Activated CD8-positive, alpha-beta memory T cell treated with anti-CD3 and anti-CD28 coated beads, Interleukin-2, amount 10 ng/mL, durations not matched to agents 7 days and 5 days (primary cell): ENCODE measurements at places on chromosomes 7 and 10.

- no peak overlapping the region for H3K4me3 ChIP-seq
- H3K36me3 ChIP-seq, result no peaks in the 10 kb centered on the region
- peaks cover 3% of the 10 kb centered on the region for H3K4me1 ChIP-seq
- no peak overlapping the region for H3K27ac ChIP-seq
- H3K27me3 ChIP-seq, result peaks cover 4% of the 10 kb centered on the region
- DNase-seq, result no peak
These were observed 1.4 kb downstream of the SSC4D start for GRCh38 chr7:76408121-76408560.

DNA sequence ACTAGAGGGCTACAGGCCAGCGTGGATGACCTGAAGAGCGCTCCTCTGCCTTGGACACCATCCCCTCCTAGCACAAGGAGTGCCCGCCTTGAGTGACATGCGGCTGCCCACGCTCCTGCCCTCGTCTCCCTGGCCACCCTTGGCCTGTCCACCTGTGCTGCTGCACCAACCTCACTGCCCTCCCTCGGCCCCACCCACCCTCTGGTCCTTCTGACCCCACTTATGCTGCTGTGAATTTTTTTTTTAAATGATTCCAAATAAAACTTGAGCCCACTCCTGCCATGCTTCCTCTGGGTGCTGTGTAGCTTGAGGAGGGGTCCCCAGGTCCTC lies 4.5 kb downstream of the SNCG start:
- H3K4me3 ChIP-seq, result no peak overlapping the region
- H3K36me3 ChIP-seq, result no peaks in the 10 kb centered on the region
- H3K4me1 ChIP-seq, result peaks cover 23% of the 10 kb centered on the region
- no peak overlapping the region for H3K27ac ChIP-seq
- DNase-seq, result no peak
- H3K27me3 ChIP-seq, result no peaks in the 10 kb centered on the region

GRCh38 chr10:18087355-18087754 lies 52.9 kb upstream of the CACNB2 start:
- H3K27ac ChIP-seq, result no peak overlapping the region
- no peaks in the 10 kb centered on the region for H3K36me3 ChIP-seq
- no peak for DNase-seq
- no peak overlapping the region for H3K4me3 ChIP-seq

- H3K27me3 ChIP-seq, result peaks cover 7% of the 10 kb centered on the region
- H3K36me3 ChIP-seq, result no peaks in the 10 kb centered on the region
- no peak overlapping the region for H3K4me3 ChIP-seq
- H3K4me1 ChIP-seq, result peaks cover 19% of the 10 kb centered on the region
- no peak overlapping the region for H3K27ac ChIP-seq
These were observed 28.3 kb downstream of the POLL start for GRCh38 chr10:101559596-101560297.

- no peak for DNase-seq
- H3K4me1 ChIP-seq, result peaks cover 7% of the 10 kb centered on the region
- H3K4me3 ChIP-seq, result no peak overlapping the region
- peaks cover 57% of the 10 kb centered on the region for H3K27me3 ChIP-seq
- no peak overlapping the region for H3K27ac ChIP-seq
These were observed 2.4 kb upstream of the PTPRE start for GRCh38 chr10:127904311-127905000.

- peaks cover 5% of the 10 kb centered on the region for H3K27me3 ChIP-seq
- H3K4me3 ChIP-seq, result peak within 1 kb of the TSS; percentile 79
- peaks cover 17% of the 10 kb centered on the region for H3K4me1 ChIP-seq
These were observed at the start of gene TTYH3 for GRCh38 chr7:2631946-2632732. Gene TTYH3 (plus strand): TSS chr7:2631986. CDS start chr7:2632156, 170 bp downstream.

- no peaks in the 10 kb centered on the region for H3K36me3 ChIP-seq
- H3K27ac ChIP-seq, result no peak overlapping the region
- peaks cover 30% of the 10 kb centered on the region for H3K27me3 ChIP-seq
These were observed 21.6 kb upstream of the NUP205 start for GRCh38 chr7:135536150-135536549.

DNA sequence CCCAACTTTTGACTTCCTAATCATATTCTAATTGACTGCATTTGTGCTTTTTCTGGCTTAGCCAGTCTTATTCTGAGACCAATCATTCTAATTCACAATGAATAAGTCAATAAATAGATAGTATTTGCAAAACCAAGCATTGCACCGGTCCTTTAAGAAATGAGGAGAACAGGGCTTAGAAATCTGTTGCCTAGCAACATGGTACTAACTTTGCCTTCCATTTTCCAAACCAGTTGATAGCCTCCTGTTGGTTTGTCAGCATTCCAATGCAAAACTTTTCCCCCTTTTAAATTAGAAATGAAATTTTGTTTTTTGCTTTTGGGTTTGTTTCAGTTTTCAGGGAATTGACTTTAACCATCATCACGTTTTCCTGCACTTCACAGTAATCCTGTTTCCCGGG lies 603.5 kb upstream of the NRP1 start:
- no peak for DNase-seq
- H3K36me3 ChIP-seq, result no peaks in the 10 kb centered on the region
- H3K27ac ChIP-seq, result no peak overlapping the region
- no peaks in the 10 kb centered on the region for H3K4me1 ChIP-seq
- no peak overlapping the region for H3K4me3 ChIP-seq

DNA sequence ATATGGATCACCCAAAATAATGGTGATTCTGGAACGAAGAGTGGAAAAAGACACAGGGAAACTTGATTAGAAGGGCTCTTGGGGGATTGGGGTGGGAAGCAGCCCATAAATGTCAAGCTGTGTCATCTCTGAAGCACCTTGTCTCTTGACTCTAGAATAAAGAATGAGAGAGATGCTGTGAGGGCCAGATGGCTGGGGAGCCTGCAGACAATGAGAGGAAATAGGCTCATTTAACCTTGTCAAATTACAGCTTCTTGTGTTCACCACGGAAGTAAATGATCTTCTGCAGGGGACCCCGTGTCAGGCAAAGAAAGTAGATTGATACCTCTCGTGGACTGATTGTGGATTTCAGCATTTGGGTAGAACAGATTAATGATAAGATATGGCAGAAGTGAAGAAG lies 159.3 kb downstream of the ST7 start:
- peaks cover 10% of the 10 kb centered on the region for H3K36me3 ChIP-seq
- no peak overlapping the region for H3K4me3 ChIP-seq
- H3K4me1 ChIP-seq, result peaks cover 14% of the 10 kb centered on the region

GRCh38 chr10:113524539-113525490 lies 28.0 kb upstream of the HABP2 start:
- H3K27ac ChIP-seq, result no peak overlapping the region
- peaks cover 22% of the 10 kb centered on the region for H3K27me3 ChIP-seq
- H3K36me3 ChIP-seq, result no peaks in the 10 kb centered on the region
- no peaks in the 10 kb centered on the region for H3K4me1 ChIP-seq
- H3K4me3 ChIP-seq, result no peak overlapping the region
- DNase-seq, result no peak

DNA sequence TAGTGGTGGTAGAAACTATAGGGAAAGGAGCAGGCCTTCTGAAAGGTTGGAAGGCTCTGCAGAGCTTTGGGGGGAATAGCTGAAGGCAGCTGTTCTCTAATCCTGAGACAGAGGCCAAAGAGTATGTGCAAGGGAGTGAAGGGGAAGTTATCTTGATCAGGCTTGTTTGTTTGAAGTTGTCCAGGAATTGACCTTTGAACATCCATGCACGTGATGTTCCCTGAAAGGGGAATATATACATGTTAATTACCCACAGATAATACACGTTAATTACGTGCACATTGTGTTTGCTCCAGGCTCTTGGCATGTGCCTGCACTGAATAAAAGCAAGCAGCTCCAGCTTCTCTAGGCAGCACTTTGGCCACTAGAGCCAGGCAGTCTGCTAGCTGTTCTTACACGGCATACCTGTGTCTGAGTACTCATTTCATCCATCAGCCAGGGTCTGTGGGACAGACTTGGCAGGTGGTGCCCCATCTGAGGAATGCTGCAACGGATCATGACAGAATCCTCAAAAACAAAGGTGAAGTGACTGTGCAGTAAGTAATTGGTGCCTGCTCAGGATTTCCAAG lies 18.0 kb upstream of the STARD3NL start:
- H3K36me3 ChIP-seq, result peaks cover 2% of the 10 kb centered on the region
- no peak overlapping the region for H3K4me3 ChIP-seq
- no peaks in the 10 kb centered on the region for H3K4me1 ChIP-seq
- DNase-seq, result no peak

- no peak overlapping the region for H3K27ac ChIP-seq
- H3K36me3 ChIP-seq, result peaks cover 12% of the 10 kb centered on the region
These were observed 67.8 kb downstream of the HIPK2 start for GRCh38 chr7:139710036-139710435.

GRCh38 chr10:119191881-119192280 lies 13.3 kb upstream of the PRDX3 start:
- H3K36me3 ChIP-seq, result no peaks in the 10 kb centered on the region
- no peak for DNase-seq
- H3K27ac ChIP-seq, result no peak overlapping the region

- H3K36me3 ChIP-seq, result peaks cover 90% of the 10 kb centered on the region
- no peak overlapping the region for H3K27ac ChIP-seq
- H3K4me1 ChIP-seq, result peaks cover 80% of the 10 kb centered on the region
- DNase-seq, result no peak
- peak overlapping the region; percentile 24 for H3K4me3 ChIP-seq
- peaks cover 8% of the 10 kb centered on the region for H3K27me3 ChIP-seq
These were observed 7.4 kb downstream of the IFIT3 start for GRCh38 chr10:89335226-89335625.

DNA sequence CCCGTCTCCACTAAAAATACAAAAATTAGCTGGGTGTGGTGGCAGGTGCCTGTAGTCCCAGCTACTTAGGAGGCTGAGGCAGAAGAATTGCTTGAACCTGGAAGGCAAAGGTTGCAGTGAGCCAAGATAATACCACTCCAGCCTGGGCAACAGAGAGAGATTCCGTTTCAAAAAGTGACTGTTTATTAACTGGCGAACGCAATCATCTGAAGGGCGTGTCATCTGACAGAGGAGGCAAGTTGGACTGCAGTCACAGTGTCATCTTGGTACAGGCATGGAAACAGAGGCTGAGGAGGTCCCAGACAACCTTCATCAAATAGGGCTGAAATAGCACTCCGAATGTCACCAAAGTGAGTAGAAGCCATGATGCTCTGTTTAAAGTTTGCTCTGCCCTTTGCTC lies 75.3 kb upstream of the NFE2L3 start:
- no peaks in the 10 kb centered on the region for H3K36me3 ChIP-seq
- H3K4me3 ChIP-seq, result no peak overlapping the region
- no peak overlapping the region for H3K27ac ChIP-seq

DNA sequence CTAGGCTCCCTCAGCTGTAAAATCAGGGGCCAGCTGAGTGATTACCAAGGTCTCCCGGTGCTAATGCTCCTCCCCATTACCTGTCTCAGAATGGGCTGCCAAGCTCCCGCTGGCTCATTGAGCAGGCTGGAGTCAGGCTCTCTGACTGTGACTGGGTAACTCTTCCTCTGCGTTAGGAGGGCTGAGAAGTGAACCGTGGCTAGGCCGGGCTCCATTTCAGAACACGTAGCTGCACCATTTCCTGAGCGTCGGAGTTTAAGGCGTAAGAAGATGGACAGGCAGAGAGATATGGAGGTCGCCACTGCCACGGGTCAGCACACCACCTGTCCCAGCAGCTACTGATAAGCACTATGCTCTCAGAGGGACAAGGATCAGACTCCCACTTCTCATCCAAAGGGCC lies 250.3 kb downstream of the TCERG1L start:
- no peaks in the 10 kb centered on the region for H3K27me3 ChIP-seq
- H3K27ac ChIP-seq, result no peak overlapping the region
- H3K4me3 ChIP-seq, result no peak overlapping the region
- no peaks in the 10 kb centered on the region for H3K36me3 ChIP-seq
- no peaks in the 10 kb centered on the region for H3K4me1 ChIP-seq
- no peak for DNase-seq

GRCh38 chr7:77208416-77208815 lies 8.8 kb upstream of the FGL2 start:
- H3K4me1 ChIP-seq, result no peaks in the 10 kb centered on the region
- H3K4me3 ChIP-seq, result no peak overlapping the region
- peaks cover 27% of the 10 kb centered on the region for H3K36me3 ChIP-seq

DNA sequence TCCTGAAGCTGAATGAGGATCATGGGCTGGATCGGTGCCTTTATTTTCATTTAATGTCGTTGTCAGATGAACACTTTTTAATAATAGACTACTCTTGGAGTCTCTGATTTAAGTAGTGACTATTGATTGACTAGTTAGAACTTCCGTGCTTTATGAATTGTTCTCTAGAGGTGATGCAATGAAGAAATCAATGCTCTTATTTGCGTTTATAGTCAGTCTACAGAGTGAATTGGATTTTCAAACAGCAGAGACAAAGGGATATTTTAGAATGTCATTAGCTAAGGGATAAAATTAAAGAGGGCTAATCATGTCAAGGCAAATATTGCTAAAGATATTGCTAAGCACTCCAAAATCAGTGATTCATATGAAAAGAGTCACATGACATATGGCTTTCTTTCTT lies 652.0 kb upstream of the NRP1 start:
- H3K36me3 ChIP-seq, result no peaks in the 10 kb centered on the region
- H3K4me3 ChIP-seq, result no peak overlapping the region
- DNase-seq, result no peak
- no peak overlapping the region for H3K27ac ChIP-seq

DNA sequence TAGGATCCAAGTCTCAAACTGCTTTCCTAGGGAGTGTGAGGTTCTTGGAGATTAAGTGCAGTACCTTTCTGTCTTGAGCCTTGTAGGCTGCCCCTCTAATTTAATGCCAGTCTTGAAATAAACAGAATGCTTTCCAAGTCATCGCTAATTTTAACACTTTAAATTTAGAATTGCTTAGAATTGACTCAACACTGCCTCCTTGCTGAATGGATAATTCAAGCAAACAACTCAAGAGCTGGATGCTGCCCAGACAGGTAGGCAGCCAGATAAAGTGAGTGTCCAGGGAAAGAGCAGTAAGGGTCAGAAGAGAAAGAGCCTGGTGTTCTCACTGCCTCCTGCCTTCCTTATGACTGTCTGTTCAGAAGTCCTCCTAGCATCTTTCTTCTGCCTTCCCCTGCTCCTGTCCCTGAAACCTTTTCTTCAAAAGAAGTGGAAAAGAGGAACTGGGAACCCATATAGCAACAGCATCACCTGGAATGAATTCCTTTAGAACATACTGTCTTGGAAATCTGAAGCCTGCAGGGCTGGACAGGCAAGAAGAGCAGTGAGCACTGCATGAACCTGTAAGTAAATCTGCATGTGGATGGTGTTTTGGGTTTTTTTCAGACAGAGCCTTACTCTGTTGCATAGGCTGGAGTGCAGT lies 3.1 kb upstream of the GOT1 start:
- no peak overlapping the region for H3K27ac ChIP-seq
- H3K4me3 ChIP-seq, result no peak overlapping the region
- no peaks in the 10 kb centered on the region for H3K27me3 ChIP-seq
- peaks cover 3% of the 10 kb centered on the region for H3K36me3 ChIP-seq
- peaks cover 25% of the 10 kb centered on the region for H3K4me1 ChIP-seq
